ENCODE measurements at places on chromosomes 16 and 17.

DNA sequence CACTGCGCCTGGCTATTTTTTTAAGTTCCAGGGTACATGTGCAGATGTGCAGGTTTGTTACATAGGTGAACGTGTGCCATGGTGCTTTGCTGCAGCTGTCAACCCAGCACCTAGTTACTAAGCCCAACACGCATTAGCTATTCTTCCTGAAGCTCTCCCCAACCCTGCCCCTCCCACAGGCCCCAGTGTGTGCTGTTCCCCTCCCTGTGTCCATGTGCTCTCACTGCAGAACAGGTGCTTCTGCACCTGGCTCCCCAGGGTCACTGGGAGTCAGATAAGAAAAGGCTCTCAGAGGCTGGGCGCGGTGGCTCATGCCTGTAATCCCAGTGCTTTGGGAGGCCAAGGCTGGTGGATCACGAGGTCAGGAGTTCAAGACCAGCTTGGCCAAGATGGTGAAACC is 6.2 kb downstream of the HASPIN start:
- no peak for DNase-seq

DNA sequence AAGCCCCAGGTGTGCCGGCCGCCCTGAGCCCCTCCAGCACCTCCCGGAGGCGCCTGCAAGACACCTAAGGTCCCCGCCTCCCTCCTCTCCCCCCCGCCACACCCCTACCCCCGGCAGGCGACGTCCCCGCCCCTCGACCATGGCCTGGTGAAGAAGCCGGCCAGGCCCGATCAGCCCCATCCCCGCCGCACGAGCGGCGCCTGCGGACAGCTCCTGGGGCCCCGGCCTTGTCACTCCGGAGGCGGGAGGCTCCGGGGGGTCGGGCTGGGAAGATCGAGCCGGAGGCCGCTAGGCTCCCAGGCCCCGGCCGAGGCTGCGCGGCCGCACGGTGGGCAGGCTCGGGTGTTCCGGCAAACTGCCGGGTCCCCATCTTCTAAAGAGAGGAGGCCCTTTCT is 405 bp upstream of the ACE start:
- DNase-seq = peak; percentile 74

DNA sequence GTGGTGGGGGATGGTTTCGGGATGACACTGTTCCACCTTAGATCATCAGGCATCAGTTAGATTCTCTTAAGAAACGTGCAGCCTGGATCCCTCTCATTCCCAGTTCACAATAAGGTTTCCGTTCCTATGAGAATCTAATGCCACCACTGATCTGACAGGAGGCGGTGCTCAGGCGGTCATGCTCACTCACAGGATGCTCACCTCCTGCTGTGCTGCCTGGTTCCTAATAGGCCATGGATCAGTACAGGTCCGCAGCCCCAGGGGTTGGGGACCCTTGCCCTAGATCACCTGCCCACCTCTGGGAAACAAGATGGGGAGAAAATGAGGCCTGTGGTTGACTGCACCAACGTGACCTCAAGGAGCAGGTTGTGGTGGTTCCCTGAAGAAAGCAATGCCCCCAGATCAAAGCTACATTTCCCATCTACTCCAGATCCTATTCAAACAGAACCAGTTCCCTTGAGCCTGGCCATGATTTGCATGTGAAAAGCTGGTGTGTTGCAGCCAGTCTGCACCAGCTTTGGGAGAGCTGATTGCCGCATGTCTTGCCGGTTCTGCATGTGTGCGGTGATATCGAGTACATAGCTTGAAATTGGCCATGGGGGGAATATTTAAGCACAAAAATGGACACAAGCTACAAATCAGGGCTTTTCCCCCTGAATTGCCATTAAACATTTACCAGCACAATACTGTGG is 183.2 kb upstream of the HSBP1 start:
- no peak for DNase-seq

- no peak for DNase-seq
Measured at GRCh38 chr16:60318486-60318885, 1584.4 kb upstream of the GOT2 start.

DNA sequence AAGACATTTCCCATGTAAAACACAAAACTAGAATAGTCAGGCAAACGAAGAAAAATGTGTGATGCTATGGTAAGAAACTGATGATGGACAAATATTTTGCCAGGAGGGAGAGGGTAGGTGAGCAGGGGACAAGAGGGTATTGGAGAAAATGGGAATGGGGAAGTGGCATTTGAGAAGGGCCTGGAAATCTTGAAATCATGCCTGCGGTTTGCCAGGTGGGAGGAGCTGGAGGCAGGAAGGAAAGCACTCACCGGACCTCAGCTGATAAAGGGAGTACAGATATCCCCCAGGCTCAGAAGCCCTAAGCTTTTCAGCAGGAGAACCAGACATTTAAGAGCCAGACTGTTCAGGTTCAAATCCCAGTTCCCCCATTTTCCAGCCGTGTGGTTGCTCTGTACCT is 103.6 kb downstream of the GSG1L start:
- no peak for DNase-seq

All from hepatocyte (in vitro differentiated cells).